ENCODE measurements at places on chromosomes 7 and 10. TPM values are rescaled to one million over a fixed set of nuclear protein-coding genes. Genes with fewer than 3 reads are reported as not detected.

GRCh38 chr10:69913606-69914382, 112.1 kb downstream of the COL13A1 start:
- peaks cover 6% of the 10 kb centered on the region for H3K27me3 ChIP-seq
- H3K4me1 ChIP-seq = peaks cover 10% of the 10 kb centered on the region
- no peak overlapping the region for H3K4me3 ChIP-seq
- H3K36me3 ChIP-seq = no peaks in the 10 kb centered on the region

INHBA gene
- not detected for total RNA-seq

DNA sequence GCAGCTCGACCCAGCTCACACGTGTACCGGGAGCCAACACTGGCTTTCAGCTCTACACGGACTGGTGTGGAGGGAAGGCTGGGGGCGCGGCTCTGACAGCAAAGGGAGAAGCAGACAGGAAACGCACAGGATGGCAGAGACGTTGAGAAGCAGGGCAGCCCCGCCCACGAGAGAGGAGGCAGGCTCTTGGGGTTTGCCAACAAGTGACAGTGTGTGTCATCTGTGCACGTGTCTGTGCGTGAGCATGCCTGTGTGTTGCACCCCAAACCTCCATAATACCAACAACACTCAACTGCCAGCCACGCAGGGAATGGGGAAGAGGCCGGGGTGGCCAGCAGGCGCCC, 64.4 kb upstream of the PDGFA start:
- no peak overlapping the region for H3K4me3 ChIP-seq
- no peak overlapping the region for H3K27ac ChIP-seq
- peaks cover 15% of the 10 kb centered on the region for H3K36me3 ChIP-seq
- H3K27me3 ChIP-seq = peaks cover 11% of the 10 kb centered on the region
- DNase-seq = no peak
- no peaks in the 10 kb centered on the region for H3K4me1 ChIP-seq

HOXA7 gene
- not detected for total RNA-seq

- no peak for DNase-seq
- no peak overlapping the region for H3K4me3 ChIP-seq
- H3K36me3 ChIP-seq = no peaks in the 10 kb centered on the region
- no peak overlapping the region for H3K27ac ChIP-seq
- H3K27me3 ChIP-seq = peaks cover 2% of the 10 kb centered on the region
These were observed 81.4 kb upstream of the MTPN start for GRCh38 chr7:136058546-136058945.

TRIM74 gene
- total RNA-seq = 2.9 TPM

All from glutamatergic neuron (in vitro differentiated cells).